ENCODE measurements at places on chromosomes 3 and 15.

- no peak for DNase-seq
These were observed 243.6 kb downstream of the ZIC1 start for GRCh38 chr3:147652651-147653366.

- peak; percentile 61 for DNase-seq
These were observed 383.6 kb downstream of the LPP start for GRCh38 chr3:188537606-188538005.

GRCh38 chr15:59104602-59104911 lies 389 bp upstream of the CCNB2 start:
- DNase-seq: no peak

- DNase-seq: no peak
These were observed 869.2 kb downstream of the DIPK2A start for GRCh38 chr3:144840866-144841265.

- DNase-seq: no peak
These were observed 78.7 kb downstream of the LPP start for GRCh38 chr3:188232656-188233055.

DNA sequence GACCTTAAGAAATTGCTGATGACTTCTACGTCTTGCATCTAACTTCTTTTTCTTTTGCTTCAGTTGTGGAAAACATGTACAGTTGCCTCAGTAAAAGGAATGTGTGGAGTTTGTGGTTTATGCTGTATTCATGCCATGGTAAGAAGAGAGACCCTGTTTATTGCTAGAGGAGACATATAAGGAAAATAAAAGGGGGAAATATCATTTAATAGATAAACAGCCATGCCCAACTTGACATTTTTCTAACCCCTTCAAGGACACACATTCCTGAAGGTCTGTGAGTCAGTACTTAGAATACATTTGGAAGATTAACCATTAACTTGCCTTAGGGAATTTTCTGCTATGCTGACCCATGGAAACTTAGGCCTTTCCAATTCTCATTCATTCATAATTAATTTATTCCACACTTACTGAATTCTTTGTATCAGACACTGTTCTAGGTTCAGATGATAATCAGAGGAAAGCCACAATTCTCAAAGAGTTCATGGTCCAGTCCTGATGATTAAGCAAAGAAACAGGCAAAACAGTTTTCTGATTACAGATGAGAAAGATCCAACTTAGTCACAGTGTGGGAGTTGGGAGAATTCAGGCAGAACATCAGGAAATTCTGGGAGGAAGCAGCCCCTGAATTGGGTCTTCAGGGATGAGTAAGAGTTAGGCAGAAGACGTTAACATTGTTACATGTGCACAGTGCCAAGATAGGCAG lies 329.8 kb upstream of the RASGRP1 start:
- no peak for DNase-seq

DNA sequence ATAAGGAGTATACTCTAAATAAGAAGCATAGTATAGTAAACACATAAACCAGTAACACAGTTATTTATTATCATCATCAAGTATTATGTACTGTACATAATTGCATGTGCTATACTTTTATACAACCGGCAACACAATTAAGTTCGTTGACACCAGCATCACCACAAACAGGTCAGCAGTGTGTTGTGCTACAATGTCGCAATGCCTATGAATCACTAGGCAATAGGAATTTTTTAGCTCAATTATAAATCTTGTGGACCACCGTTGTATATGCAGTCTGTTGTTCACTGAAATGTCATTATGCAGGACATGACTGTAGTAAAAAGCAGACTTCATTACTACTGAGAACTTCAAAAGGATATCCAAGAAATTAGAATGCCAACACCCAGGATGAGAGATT lies 177.0 kb downstream of the PDCD6IP start:
- DNase-seq: no peak

GRCh38 chr3:31373681-31374080 lies 159.0 kb upstream of the STT3B start:
- DNase-seq: no peak

DNA sequence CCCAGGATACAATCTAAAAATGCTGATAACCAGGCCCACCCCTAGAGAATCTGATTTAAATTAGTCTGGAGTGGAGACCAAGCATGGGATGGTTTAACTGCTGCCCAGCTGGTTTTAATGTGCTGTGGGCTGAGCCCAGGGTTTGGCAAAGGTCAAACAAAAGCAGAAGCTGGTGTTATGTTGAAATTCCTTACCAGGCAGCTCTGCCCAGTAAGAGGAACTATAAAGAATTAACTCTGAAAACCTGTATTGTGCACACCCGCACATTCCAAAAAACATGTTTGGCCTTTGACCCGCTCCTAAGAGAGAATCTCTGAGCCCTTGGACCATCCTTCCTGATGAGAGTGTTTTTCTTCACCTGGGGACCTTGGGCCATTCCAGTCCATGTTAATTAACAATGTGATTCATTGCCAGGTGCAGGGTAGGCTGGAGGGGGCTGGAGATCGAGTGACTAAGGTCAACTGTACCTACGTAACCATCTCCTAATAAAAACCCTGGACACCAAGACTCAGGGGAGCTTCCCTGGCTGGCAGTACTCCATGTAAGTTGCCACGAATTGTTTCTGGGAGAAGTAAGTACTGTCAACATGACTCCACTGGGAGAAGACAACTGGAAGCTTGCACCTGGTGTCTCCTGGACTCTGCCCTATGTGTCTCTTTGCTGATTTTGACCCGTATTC lies 10.9 kb downstream of the CCDC13 start:
- peak; percentile 89 for DNase-seq

GRCh38 chr15:86865920-86866319 lies 786.2 kb downstream of the AGBL1 start:
- no peak for DNase-seq

DNA sequence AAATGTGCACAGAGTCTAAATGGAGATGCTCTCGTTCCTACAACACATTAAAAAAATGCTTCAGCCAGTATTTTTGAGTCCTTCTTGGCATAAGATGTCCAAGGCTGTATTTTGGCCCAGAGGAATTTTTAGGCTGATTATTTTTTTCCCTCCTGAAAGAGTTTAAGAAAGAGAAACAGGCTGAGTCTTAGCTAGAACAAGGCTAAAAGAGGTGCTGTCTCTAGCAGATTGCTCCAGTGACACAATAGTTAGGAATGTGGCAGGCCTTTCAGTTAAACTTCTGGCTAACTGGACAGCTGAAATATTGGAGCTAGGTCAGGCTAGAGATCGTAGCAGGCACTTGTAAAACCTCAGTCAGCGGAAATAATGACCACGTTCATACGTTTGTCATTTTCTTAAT lies 271.4 kb upstream of the RARB start:
- DNase-seq: no peak

- peak; percentile 31 for DNase-seq
These were observed 232.6 kb upstream of the LRTM1 start for GRCh38 chr3:55160241-55160983.

- no peak for DNase-seq
These were observed 60.5 kb downstream of the CERS3 start for GRCh38 chr15:100468285-100468684.

- DNase-seq: peak; percentile 96
These were observed 285.1 kb downstream of the LPP start for GRCh38 chr3:188439080-188439479.

- no peak for DNase-seq
These were observed 23.0 kb downstream of the PAQR9 start for GRCh38 chr3:142940472-142940871.

- DNase-seq: no peak
These were observed 262.8 kb upstream of the ST8SIA2 start for GRCh38 chr15:92130906-92131305.

DNA sequence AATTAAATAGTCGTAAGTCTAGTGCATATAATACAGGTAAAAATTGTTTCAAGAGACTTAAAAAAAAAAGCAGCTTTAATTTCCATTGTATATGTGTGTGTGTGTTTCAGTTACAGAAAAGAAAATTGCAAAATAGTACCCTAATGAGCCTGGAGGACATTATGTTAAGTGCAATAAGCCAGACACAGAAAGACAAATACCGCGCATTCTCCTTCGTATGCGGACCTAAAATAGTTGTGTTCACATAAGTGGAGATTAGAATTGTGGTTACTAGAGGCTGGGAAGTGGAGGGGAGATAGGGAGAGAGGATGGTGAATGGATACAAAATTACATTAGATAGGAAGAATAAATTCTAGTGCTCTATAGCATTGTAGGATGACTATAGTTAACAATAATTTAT lies 3.6 kb downstream of the MESD start:
- DNase-seq: no peak

- DNase-seq: no peak
These were observed 159.9 kb upstream of the CMC1 start for GRCh38 chr3:28081533-28081947.

DNA sequence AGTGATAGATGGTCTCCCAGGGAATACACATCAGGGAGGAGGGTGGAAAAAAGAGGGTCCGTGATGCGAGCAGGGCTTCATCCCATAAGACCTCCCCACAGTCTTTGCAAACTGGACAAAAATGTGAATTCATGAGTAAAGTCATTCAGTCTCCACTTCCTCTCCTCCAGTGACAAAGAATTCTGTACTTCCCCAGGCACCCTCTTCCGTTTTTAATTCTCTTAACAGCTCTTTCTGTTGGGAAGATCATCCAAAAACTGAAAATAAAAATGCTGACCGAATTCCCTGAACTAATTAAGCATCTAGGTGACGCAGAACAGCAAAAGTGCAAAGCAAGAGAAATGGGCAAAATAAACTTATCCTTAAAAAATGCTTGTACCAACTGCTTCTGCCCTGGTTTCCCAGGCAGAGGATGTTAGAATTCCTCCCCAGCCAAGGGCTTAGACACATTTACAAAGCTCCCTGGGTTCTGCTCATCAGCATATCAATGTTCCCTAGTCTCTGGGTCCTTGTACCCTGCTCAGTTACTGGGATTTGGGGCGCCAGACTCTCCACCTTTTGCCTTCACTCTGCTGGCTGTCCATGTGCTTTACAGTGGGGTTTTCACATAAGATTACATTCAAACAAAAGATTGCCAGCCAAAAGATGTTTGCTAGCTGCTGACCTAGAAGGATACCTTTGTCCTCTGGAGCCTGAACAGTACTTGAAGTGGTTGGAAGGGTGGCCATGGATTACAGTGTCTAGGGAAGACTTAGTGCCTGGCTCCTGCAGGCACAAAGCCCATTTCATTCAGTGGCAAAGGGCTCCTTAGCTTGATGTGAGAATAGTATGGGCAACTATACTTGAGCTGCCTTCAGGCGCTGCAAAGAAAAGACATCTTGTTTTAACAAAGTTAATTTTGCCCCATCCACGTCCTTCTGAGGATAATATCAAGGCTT lies 69.4 kb downstream of the ARNT2 start:
- peak; percentile 87 for DNase-seq

DNA sequence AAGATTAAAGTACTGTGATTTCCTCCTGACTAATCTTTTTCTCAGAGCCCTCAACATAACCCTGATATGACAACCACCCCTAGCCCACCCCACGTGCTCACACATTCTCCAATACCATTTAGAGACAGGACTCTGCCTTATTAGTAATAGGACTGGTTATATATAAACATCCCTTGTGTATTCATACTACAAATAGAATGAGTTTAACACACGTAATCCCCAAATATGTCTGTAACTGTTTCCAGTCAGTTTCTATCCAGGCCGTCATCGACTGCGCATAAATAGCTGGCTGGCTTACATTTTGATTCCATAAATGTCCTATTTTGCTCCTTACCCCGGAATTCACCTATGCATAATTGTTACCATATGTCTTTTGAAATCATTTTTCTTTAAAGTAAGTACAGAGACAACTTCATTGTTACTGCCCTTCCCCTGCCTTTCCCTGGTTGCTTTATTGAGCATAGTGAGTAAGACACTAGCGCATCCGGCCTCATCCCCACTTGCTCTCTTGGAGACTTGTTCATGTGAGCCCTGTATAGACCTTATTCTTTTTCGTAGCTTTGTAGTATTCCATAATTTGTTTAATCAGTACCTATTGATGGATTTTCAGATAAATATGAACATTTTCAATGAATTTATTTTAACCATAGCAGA lies 3.5 kb upstream of the P2RY14 start:
- DNase-seq: no peak

DNA sequence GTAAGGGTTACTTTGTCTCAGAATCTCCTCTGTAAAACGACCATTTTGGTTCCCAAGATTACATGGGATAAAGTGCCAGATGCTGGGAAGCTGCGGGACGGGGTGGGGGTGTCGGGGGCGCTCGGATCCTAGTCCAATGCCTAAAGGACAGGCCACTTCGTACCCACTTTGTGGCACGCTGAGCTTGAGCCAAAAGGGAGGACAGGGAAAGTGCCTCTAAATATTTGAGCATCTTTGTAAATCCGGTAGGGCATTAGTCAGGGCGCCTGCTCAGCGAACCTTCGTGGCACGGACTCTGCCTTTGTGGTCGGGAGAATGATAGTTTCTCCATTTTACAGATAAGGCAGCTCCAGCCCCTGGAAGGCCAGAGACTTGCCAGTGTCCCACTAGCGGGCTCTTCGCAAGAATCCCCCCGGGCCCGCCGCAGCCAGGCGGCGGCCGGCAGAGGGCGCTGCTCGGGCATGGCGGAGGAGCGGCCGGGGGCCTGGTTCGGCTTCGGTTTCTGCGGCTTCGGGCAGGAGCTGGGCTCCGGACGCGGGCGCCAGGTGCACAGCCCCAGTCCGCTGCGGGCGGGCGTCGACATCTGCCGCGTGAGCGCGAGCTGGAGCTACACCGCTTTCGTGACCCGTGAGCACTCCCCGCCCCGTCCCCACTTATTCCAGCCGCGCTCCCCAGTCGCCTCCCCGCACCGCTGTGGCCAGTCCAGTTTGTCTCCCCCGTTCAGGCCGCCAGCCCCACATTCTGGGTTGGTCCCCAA lies 1.8 kb downstream of the RCCD1 start:
- peak; percentile 54 for DNase-seq

DNA sequence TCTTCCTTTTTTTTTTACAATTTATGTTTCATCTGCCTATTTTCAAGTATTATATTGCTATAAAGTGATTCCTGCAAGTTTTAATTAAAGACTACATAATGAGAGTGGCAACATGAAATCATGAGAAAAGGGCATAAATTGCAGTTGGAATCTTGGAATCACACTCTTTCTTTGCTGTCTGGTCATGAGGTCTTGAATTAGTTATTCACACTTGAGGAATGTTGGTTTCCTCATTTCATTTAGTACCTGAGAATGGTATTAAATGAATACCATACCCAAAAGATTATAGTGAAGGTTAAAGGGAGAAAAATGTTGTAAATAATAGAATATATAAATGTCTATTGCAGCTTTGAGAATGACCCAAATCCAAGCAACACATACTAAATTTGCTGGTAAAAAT lies 25.8 kb upstream of the CNTN3 start:
- DNase-seq: no peak

DNA sequence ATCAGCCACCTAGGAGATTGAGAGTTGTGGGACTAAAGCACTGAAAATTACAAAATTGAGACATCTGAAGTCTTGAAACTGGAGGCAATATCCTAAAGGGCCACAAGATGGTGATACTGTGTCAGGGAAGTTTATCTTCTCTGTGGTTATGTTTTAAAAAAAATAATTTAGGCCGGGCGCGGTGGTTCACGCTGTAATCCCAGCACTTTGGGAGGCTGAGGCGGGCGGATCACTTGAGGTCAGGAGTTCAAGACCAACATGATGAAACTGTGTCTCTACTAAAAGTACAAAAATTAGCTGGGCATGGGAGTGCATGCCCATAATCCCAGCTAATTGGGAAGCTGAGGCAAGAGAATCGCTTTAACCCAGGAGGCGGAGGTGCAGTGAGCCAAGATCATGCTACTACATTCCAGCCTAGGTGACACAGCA lies 17.9 kb upstream of the NIT2 start:
- peak; percentile 65 for DNase-seq

Data from inflammatory macrophage treated with lipopolysaccharide for 4 hours (primary cell).